ENCODE measurements at places on chromosomes 5 and 9. TPM values are rescaled to one million over a fixed set of nuclear protein-coding genes. Genes with fewer than 3 reads are reported as not detected.

Gene FOXD4L6
- total RNA-seq, result not detected

Gene PCDHA5
- total RNA-seq, result not detected

Gene PCDHGA8
- total RNA-seq, result 8.5 TPM

Gene MUSK
- total RNA-seq, result 1.5 TPM

Gene FOXD4L5
- total RNA-seq, result 0.08 TPM

Gene PITX1
- total RNA-seq, result not detected

Gene PCDHB7
- total RNA-seq, result 0.55 TPM

Gene ELOVL7
- total RNA-seq, result 0.19 TPM

Gene KLHL3
- total RNA-seq, result 26.3 TPM

DNA sequence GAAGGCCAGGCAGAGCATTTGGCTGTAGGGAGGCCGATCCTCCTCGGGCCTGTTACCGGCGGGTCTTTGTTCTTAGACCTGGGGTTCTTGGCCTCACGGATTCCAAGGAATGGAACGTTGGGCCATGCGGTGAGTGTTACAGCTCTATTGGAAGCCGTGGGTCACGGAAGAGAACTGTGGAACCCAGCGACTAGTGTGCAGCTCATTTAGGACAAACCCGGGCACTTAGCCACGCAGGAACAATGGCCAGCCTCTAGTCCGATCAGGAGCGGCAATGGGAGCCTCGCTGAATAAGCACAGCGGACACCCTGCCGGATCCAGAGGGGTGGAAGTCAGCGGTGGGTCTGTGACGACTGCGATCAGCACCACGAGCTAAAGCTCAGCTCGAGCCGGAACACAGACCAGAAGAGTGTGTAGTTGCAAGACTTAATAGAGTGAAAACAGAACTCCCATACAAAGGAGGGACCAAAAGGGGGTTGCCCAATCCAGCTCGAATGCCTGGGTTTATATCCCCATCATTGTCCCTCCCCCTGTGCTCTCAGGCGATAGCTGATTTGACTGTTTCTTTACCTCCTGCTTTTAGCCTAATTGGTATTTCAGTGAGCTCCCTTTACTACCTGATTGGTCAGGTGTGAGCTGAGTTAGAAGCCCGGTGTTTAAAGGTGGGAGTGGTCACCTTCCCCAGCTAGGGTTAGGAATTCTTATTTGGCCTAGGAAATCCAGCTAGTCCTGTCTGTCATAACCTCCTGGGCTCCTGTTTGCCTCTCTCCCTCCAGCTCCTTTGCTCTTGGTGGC is 53.7 kb upstream of the RPL26L1 start:
- DNase-seq, result no peak
- no peak overlapping the region for H3K4me3 ChIP-seq
- peaks cover 66% of the 10 kb centered on the region for H3K4me1 ChIP-seq
- H3K27me3 ChIP-seq, result no peaks in the 10 kb centered on the region

DNA sequence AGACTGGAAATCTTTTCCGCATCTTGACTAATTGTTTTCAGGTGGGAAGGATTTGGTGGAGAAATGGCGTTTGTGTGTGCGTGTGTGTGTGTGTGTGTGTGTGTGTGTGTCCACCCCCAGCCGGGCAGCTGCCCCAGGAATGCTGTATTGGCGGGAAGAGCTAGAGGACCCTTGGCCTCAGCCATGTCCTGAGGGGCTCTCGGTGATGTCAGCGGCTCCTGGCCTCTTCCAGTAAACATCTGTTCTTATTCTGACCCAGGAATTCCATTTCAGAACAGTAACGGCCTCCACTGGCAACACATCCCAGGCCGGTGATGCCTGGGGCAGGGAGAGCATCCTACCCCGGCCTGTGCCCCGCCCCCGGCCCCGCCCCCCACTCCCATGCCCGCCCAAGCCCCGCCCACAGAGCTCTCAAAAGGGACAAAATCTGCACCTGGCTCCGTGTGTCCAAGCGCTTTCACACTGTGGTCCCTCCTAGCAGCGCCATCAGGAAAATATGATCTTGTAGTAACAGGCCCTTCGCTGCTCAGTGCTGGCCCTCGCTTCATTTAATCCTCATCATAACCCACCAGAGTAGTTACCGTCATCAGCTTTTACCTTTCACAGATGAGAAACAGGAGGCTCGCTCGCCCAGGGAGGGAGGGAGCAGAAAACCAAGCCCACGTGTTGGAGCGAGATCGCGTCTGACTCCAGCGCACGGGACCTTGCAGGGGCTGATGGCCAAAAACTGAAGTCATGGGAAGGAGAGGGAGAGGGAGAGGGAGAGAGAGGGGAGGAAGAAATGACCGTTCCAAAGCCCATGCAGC is 18.9 kb downstream of the ADAMTS2 start:
- peaks cover 6% of the 10 kb centered on the region for H3K4me1 ChIP-seq

DNA sequence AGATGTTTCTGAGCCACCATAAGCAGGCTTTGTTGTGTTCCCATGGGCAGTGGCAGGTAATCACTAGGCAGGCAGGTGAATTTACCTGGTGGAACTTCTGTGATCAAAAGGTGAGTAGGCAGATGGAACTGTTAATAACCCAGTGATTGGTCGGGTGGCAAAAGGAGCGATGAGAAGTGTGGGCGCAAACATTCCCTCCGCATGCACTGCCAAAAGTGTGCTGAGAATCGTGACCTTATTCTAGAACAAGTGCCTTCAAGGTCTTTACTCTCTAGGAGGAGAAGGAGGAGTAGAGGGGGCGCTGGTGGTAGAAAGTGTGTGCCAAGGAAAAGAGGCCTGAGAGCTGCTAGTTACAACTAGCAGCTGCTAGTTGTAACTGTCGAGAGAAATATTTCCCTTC is 3.3 kb downstream of the OTULINL start:
- H3K27me3 ChIP-seq, result peaks cover 31% of the 10 kb centered on the region
- no peak overlapping the region for H3K27ac ChIP-seq
- DNase-seq, result no peak
- H3K36me3 ChIP-seq, result no peaks in the 10 kb centered on the region
- H3K4me3 ChIP-seq, result no peak overlapping the region

GRCh38 chr9:134487066-134487710 is 154.4 kb upstream of the COL5A1 start:
- H3K36me3 ChIP-seq, result no peaks in the 10 kb centered on the region
- H3K27ac ChIP-seq, result no peak overlapping the region
- DNase-seq, result peak; percentile 6
- H3K4me3 ChIP-seq, result no peak overlapping the region

- peaks cover 18% of the 10 kb centered on the region for H3K4me1 ChIP-seq
- peaks cover 46% of the 10 kb centered on the region for H3K36me3 ChIP-seq
- no peak overlapping the region for H3K4me3 ChIP-seq
- no peaks in the 10 kb centered on the region for H3K27me3 ChIP-seq
- peak overlapping the region; percentile 62 for H3K27ac ChIP-seq
These were observed 43.3 kb downstream of the PUM3 start for GRCh38 chr9:2800394-2801179.

- peak overlapping the region; percentile 81 for H3K4me3 ChIP-seq
- peak overlapping the region; percentile 87 for H3K27ac ChIP-seq
- DNase-seq, result peak; percentile 30
These were observed 363 bp downstream of the ZNF454 start for GRCh38 chr5:178941361-178941760.

DNA sequence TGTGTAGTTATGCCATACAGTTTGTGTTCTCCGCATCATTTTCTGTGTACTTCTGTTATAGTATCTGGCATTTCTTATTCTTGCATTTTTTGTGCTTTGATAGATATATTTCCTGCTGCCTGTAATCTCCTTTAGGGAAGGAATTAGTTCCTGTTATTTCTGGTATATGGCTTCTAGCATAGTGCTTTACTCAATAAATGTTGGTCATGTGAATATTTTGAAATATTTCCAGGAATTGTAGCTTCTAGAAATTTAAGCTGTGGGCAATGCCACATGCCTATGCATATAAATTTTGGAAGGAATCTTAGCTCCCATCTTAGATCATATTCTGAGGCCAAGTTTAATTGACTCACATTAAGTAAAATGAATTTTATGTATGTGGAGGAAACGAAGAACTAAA is 11.5 kb upstream of the PRRC1 start:
- no peaks in the 10 kb centered on the region for H3K36me3 ChIP-seq
- no peak overlapping the region for H3K4me3 ChIP-seq
- H3K4me1 ChIP-seq, result no peaks in the 10 kb centered on the region
- no peaks in the 10 kb centered on the region for H3K27me3 ChIP-seq
- DNase-seq, result no peak

GRCh38 chr5:157566902-157567489 is 8.6 kb downstream of the ADAM19 start:
- peaks cover 64% of the 10 kb centered on the region for H3K4me1 ChIP-seq
- H3K36me3 ChIP-seq, result peaks cover 9% of the 10 kb centered on the region

DNA sequence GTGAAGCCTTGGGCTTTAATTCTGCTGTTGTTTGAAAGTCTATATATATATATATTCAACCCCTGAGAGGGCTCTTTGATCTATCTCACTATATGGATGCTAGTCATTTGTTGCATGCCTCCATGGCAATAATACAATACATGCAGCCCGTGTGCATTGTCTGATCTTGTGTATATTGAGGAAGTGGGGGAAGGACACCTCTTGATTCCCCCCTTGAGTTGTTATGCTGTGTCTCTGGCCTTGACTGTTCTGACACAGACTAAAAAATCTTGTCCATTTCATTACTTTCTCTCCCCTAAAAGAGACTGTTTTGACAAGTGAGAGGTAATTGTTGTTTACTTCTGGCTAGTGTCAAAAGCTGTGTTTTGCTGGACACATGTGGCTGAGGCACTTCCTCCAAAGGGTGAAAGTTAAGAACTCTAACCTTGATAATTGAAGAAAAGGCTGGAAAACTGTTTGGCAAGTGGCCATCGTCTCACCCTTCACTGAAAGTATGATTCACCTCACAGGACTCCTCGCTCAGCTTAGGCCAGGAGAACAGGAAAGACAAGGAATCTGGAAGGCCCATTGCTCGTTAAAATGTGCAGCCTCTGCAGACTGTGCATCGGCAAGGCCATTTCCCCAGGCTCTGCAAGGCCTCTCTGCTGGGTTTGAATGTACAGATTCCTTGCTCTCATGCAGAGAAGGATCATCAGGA is 304.0 kb downstream of the PRELID2 start:
- H3K27me3 ChIP-seq, result no peaks in the 10 kb centered on the region
- DNase-seq, result no peak
- no peaks in the 10 kb centered on the region for H3K36me3 ChIP-seq
- H3K27ac ChIP-seq, result no peak overlapping the region

DNA sequence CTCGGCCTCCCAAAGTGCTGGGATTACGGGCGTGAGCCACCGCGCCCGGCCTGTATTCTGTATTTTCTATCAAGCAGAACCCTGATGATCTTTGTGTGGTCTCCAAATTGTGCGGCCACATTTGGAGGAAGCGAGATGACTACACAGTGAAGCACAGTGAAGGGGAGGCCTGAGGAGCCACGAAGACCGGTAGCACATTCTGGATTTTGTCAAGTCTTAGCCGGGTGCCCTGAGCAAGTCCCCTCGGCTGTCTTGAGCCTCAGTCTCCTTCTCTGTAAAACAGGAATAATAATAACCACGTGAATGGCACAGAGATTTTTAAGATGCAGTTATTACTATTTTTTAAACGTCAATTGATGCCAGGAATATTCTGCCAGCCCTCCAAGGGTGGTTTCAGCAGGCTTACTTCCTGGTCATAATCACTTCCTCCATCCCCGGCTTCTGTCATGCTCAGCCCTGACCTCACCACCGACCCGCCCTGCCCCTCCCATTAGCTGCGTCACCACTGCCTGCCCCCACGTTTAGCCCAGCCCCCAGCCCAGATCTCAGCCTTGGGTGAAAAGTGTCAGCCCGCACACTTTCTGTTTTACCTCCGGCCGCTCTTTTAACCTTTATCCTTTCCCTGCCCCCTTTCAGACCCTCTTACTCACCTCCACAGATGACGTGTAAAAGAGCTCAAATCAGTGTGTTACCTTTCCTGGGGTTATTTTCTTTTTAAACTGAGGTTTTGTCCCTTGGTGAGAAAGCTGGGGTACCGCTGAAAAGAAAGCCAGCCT is 27.0 kb upstream of the ERGIC1 start:
- peak overlapping the region; percentile 83 for H3K27ac ChIP-seq
- peak overlapping the region; percentile 49 for H3K4me3 ChIP-seq
- no peaks in the 10 kb centered on the region for H3K36me3 ChIP-seq
- peak; percentile 87 for DNase-seq
- no peaks in the 10 kb centered on the region for H3K27me3 ChIP-seq
- peaks cover 3% of the 10 kb centered on the region for H3K4me1 ChIP-seq

DNA sequence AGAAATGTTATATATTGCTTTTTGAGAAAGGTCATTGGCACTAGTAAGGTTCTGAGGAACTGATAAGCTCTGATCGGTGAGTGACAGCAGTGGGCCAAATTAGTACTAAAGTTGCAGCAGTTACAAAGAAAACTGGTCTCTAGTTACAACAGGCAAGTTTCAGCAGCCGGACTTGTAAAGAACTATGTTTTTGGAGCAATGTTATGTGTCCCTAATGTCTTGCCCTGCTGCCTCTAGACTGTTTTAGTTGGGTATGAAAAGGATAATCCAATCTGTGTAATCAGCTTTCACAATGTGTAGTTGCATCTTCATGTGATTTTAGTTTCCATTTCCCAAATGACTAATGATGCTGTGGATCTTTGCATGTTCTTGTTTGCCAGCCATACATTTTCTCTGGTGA is 113.5 kb downstream of the CAMK4 start:
- no peaks in the 10 kb centered on the region for H3K27me3 ChIP-seq
- no peak overlapping the region for H3K27ac ChIP-seq
- DNase-seq, result no peak

DNA sequence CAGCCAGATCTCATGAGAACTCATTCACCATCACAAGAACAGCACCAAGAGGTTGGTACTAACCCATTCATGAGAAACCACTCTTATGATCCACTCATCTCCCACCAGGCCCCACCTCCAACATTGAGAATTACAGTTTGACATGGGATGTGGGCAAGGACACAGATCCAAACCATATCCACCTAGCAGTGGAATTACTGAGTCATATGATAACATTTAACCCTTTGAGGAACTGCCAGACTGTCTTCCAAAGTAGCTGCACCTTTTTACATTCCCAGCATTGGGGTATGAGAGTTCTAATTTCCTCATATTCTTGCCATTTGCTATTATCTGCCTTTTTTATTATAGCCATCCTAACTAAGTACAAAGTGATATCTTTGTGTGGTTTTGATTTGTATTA is 51.9 kb downstream of the CTNNA1 start:
- H3K4me1 ChIP-seq, result peaks cover 79% of the 10 kb centered on the region
- H3K27ac ChIP-seq, result no peak overlapping the region
- H3K4me3 ChIP-seq, result no peak overlapping the region
- H3K36me3 ChIP-seq, result peaks cover 5% of the 10 kb centered on the region

DNA sequence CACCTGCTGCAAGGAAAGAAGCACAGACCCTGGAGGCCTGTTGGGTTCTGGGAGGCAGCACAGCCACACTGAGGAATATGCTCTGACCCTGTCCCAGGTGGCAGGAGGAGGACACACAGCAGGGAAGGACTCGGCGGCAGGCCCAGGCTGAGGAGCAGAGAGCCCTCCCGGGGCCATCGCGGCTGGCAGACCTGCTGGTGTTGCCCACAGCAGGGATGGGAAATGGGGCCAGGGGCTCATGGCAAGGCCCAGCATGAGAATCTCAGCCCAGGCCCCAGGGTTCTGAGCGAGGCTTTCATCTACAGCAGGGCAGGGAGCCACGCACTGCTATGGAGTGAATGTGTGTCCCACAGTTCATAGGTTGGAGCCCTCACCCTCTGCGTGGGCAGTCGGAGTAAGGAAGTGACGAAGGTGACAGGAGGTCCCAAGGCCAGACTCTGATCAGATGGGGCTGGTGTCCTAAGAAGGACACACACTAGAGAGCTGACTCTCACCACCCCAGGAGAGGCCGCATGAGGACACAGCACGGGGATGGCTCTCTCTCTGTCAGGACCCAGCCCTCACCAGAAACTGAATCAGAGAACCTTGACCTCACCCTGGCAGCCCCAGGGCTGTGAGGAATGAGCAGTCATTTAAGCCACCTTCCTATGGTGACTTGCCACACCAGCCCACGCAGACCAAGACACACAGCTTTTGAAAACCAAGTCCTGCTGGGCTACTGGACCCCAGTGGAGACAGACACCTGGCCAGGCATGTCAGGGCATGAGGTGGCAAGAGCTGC is 10.3 kb upstream of the GPSM1 start:
- no peaks in the 10 kb centered on the region for H3K36me3 ChIP-seq
- no peak for DNase-seq
- no peak overlapping the region for H3K4me3 ChIP-seq
- no peak overlapping the region for H3K27ac ChIP-seq
- H3K27me3 ChIP-seq, result no peaks in the 10 kb centered on the region
